ENCODE measurements at places on chromosomes 16 and 17.

DNA sequence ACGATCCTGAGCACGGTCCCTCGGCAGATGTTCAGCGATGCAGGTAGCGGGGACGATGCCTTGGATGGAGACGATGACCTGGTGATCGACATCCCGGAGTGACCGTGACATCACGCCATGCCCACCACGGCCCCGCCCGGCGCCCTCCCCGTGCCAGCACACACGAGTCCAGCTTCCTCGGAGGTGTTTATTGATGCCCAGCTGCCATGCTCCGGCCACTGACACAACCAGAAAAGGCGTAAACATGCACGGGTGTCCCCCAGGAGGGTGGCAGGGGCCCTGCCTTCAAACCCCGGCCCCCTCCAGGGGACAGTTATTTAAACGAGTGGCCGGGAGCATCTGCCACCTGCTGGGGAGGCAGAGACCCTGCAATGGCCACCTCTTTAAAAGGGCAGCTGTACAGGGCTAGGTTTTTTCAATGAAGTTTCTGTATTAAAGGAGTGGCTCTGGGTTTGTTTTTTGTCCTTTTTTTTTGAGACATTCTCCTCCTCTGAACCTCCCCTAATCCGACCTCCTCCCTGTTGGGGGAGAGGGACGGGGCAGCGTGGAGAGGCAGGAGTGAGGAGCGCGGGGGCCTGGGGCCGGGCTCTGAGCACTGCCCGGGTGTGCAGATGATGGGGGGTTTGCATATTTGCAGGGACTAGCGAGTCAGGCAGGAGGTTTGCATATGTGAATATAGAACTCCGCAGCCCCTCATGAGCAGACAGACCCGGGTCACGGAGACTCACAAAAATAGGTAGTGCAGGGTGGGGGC lies 5.3 kb downstream of the DOC2A start:
- peak; percentile 83 for DNase-seq

GRCh38 chr17:14341866-14342265 lies 41.0 kb downstream of the HS3ST3B1 start:
- DNase-seq = no peak

DNA sequence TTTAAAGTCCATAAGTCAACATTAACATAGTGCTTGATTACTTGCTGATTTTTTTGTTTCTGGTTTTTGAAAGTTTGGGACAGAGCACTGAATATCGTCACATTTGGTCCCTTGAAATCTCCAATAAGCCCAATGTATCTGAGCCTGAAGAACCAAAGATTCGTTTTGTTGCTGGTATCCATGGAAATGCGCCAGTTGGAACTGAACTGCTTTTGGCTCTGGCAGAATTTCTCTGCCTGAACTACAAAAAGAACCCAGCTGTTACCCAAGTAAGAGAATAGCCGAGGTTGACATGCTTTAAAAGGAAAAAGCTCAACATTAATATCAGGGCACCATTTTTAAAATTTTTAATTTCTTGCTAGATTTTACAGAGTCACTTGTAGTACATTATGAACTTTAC lies 27.7 kb upstream of the GOSR1 start:
- peak; percentile 5 for DNase-seq

DNA sequence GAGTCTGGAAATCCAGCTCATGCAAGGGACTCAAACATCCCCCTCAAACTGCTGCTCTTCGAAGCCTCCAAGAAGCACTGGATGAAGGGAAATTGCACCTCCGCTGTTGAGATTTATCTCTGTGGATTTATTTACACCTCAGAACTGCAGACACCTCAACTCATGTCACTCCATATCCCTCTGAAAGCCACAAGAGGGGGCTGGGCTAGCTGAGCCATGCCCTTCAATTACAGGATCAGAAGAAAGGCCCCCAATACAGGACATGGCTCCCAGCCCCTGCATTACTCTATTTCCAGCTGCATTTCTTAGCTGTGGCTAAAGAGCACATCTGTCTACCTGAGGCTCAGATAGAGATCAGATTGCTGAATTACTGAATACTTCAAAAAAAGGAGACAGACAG lies 103.1 kb upstream of the DYNLRB2 start:
- no peak for DNase-seq

- no peak for DNase-seq
These were observed 2.8 kb upstream of the FUS start for GRCh38 chr16:31177136-31177535.

GRCh38 chr17:2478458-2478857 lies 33.2 kb downstream of the METTL16 start:
- DNase-seq = no peak

DNA sequence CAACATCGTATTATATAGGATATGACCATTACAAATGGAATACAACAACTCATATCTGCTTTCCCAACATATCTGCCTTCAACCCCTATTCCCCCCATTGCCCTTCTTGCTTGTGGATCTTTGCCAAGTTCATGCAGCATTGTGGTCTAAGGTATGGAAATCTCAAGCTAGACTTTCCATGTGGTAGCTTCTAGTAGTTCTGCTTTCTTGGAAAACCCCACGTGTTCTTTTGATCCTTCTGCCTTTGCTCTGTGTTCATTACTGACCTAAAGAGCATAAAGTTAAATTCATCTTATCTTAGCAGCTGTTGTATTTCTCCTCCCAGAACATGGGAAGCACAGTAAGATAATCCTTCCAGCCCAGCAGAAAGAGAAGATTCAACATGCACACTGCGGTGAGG lies 202.0 kb upstream of the SALL1 start:
- no peak for DNase-seq

DNA sequence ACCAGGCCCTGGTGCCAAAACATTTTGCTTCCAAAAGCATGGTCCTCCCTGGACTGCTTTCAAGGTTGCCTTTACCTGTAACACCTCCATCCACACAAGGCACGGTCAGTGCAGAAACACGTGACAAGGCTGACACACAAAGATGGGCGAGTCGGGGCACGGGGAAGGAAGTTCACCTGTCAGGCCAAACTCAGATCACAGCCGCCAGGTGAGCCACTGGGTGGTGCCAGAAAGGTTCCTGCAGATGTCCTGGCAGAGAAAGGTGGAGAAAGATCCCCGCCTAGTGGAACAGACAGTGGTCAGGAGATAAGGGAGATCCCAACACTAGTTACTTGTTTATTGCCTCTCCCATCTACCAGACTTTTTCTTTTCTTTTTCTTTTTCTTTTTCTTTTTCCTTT lies 155.3 kb downstream of the AIPL1 start:
- no peak for DNase-seq

- DNase-seq = no peak
These were observed 20.0 kb downstream of the TEKT1 start for GRCh38 chr17:6811510-6811909.

- DNase-seq = no peak
These were observed 143.3 kb upstream of the ANKFN1 start for GRCh38 chr17:56009795-56010651.

DNA sequence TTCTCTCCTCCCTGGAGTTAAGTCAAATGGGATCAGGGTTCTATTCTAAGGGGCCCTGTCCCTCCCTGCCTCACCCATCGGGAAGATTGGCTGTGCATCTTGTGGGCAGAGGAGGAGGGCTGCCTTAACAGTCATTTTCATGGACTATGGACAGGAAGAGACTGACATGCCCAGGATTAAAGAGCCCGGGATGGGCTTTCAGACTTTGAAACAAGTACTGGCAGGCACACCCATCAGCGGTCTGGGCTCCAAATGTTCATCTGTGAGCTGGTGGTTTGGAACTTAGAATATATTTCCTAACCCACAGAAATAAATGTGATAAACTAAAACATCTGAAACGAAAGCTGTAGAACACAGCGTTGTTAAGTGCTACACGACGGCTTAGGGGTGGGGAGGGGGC lies 6.5 kb downstream of the SLC6A4 start:
- DNase-seq = peak; percentile 74

DNA sequence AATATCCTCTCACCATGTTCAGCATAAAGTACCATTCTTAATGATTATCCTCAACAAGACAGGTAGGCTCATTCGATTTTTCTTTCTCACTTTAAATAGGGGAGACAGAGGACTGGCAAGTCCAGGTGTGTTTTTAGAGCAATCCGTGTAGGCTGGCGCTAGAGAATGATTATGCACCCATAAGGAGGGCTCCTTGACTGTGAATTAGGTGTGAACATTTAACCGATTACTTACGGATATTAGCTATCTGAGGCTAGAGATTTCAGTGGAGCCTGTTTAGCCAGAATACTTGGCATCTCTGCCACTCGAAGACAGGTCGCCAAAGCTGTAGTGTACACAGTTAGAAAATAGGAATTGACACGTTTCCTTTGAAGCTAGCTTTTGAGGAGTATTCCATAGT lies 1.9 kb downstream of the SEC14L1 start:
- DNase-seq = no peak

DNA sequence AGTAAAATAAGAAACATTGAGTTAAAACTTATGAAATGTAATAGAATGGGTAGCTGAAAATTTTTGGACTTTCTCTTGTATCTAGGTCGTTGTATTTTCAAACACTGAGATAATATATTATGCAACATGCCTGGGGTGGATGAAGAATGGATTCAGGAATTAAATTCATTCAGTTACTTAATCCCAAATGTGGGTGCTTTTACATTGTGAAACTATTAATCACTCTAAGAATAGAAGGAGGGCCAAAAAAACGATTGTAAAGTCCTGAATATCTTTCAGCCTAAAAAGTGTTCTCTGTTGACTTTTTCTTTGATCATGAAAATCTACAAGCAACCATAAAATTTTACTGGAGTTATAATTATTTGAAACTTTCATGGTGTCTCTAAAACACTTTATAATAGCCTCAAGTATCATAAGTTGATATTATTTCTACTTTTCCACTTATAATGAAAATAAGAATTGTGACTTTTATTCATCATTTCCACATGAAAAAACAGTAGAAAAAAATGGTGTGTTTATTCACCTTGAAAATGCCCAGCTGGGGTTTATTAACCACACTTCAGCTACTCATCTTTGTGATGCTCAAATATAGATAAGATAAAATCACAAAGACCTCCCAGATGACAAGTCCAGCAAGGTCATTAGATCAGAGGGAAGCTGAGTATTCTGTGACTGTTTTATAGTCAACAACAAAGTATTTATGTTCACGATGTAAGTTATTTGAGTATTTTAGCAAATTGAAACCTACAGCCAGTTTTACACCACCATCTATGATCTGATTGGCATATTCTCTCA lies 619.9 kb upstream of the SOX9 start:
- peak; percentile 68 for DNase-seq

DNA sequence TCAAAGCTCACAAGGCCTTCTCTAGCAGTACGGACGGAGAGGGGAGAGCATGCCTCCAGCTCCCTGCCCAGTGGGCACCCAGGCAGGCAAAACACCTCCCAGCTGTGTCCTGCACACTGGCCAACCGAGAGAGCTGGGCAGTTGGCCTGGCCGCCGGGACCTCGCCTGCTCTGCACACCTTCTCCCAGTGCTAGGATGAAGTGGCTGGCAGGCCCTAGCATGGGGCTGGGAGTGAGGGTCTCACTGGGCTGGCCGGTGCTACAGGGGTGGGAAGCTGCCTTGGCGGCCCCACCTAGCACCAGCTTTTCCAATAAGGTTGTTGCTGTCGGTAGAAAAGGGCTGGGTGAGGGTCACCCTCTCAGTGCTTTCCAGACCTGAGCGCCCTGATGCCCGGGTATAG lies 60.2 kb downstream of the SDK2 start:
- DNase-seq = no peak

DNA sequence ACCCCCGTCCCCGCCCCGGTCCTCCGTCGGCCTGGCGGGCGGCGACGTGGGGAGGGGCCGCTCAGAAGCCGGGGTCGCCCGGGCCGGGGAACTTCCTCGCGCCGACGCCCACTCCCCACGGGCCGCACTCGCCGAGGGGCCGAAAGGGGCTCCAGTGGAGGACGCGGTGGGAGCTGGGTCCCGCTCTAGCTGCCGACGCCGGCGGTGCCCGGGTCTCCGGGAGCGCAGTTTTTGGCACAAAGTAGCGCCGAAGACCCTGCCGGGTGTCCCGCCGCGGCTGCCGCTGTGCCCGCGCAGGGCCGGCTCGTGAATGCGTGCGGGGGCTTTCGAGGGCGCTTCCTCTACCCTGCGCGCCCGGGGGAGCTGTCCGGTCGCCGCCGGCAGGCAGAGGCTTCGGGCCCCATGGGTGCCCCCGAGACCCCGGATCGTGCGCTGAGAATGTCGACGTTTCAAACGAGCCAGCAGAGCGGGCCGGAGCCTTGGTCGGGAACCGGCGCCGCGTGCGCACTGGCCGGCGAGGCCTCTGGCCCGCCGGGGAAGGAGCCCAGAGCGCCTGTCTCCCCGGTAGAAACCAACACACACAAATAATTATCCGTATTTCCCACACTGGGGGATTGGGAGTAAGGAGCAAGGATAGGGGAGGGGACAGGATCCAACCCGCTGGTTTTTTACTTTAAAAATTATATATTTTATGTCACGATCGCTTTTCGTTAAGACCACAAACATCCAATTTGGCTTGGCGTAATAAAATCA lies 46.6 kb upstream of the SLC38A10 start:
- no peak for DNase-seq

GRCh38 chr17:32741381-32741780 lies 135.5 kb downstream of the MYO1D start:
- peak; percentile 35 for DNase-seq

DNA sequence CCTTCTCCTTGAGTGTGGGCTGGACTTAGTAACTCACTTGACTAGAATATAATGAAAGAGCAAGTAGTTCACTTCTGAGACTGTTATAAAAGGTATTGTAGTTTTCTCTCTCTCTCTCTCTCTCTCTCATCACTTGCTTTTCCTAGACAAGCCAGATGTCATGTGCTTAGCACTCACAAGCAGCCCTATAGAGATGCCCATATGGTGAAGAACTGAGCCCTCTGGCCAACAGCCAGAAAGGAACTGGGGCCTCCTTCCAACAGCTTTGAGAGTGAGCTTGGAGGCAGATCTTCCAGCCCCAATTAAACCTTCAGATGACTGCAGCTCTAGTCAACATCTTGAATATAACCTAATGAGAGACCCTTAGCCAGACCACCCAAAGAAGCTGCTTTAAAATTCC lies 440.5 kb downstream of the GRIN2A start:
- no peak for DNase-seq

DNA sequence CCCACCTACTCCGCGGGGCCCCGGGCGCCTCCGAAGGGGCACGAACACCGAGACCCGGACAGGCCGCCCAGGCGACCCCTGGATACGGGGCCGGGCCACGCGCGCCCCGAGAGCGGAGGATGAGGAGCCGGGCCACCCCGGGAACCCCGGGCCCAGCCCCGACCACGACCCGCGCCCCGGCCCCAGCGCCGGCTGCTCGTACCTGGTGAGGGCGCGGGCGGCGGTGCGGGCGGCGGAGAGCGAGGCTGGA lies 192 bp downstream of the FASN start:
- no peak for DNase-seq
